ENCODE measurements at places on chromosomes 7 and 10.

GRCh38 chr10:132757171-132757570, 28.8 kb downstream of the NKX6-2 start:
- DNase-seq, result no peak

DNA sequence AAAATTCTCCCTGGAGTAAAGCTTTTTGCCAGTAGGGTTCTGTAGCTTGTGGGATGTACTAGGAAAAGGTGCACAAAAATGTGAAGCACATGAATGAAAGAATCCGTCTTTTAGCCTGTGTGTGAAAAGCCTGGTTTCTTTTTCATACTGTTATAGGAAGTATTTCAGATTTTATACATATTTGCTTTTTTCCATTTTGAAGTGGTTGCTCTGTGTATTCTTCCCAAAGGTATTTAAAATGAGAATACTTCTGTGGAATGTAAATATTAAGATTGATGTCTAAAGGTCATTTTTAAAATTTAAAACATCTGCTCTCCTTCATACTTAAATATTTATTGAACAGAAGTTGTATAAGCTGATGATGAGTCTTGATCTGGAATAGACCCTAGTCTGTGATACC, 96.8 kb downstream of the CDK14 start:
- no peak for DNase-seq

- DNase-seq, result no peak
These were observed 57.6 kb upstream of the SLC35B4 start for GRCh38 chr7:134374291-134374690.

DNA sequence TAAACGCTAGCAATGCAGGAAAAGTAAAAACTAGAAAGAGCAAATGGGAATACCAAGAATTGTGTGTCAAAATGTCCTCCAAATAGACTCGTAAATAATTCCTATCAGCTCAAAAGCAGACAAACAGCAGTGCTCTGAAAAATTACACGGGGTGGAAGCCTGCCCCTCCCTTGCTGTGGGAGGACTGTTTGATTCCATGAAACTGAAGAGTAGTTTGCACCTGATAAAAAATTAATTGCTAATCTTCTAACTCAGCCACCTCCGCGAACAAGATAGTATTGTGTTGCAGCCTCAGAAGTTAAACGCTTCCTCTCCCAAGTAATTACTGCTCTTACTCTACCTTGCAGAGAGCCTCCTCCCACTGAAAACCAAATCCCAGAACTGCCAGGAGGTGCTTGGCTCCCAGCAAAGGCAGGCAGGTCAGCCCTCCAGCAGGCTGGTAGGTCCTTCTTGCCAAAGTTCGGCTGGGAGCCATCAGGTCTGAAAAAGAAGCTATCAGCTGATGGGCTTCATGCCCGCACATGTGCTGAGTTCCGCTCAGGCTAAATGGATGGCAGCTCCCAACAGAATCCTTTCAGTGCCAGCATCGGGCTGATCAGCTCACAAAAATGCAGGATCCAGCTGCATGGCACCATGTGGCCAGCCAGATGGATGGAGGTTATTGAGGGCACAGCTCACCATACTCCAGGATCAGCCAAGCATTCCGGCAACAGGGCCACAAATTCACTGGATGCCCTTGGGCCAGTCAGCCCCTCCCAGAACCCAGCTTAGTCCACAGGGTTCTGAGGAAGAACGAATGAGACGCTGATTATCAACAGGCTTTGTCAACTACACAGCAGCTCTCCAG, 37.1 kb downstream of the MAD1L1 start:
- DNase-seq, result no peak

DNA sequence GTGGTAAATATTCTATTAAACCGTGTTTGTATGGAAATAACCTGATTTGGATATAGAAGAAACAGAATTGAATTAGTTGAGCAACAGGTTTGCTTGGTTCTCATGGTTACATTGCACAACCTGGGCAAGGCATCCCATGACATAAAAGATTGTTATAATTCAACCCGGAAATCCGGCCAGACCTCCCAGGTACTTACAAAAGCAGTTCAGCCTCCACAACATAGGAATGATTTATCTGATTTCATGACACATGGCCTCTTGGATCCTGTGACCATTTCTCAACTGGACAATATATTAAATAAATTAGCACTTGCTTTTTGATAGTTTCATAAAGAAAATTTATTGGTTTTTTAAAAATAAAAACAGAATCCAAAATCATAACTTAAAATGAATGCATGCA, 55.1 kb upstream of the PTPN12 start:
- no peak for DNase-seq
